Uterus (tissue), 4 donors: ENCODE measurements at places on chromosomes 13 and 19.

DNA sequence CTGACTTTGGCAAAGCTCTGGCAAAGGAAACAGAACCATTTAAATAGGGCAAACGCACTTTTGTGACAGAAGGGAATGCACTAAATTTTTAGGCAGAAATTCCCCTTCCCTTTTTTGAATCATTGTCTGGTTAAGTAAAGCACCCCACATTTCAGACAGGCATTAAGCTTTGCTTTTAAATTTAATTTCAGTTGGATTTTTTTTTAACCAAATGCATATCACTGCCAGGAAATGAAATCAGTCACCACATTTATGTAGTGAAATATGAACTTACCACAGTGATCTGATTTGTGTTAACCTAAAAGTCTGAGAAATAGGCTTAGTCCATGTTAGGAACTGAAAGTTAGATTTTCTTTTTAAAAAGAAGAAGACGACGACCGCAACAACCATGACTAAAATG, 10.8 kb downstream of the GPR183 start:
- no peak overlapping the region for H3K27ac ChIP-seq
- H3K4me3 ChIP-seq = no peak overlapping the region
- H3K4me1 ChIP-seq = no peaks in the 10 kb centered on the region
- DNase-seq = no peak

GRCh38 chr19:5333581-5334365, 6.8 kb downstream of the PTPRS start:
- no peak overlapping the region for H3K27ac ChIP-seq
- no peak overlapping the region for H3K4me3 ChIP-seq

DNA sequence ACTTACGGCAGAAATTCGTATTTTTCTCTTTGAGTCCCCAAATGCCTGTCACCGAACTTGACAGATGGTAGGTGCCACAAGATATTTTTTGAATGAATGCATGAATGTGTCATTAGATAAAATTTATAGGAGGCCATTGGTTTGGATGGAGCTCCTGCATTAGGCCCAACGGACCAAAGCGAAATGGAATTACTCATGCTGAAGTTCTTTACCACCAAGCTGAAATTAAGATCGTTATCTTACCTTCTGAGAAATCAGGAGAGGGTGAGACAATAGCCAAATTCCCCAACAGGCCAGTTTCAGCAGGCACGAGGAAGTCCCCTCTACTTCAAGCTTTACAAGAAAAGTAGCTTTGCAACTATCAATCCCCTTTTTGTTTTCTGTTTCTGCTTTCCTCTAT, 452.5 kb upstream of the ARGLU1 start:
- no peak overlapping the region for H3K4me3 ChIP-seq
- H3K27ac ChIP-seq = no peak overlapping the region
- no peak for DNase-seq
- H3K36me3 ChIP-seq = no peaks in the 10 kb centered on the region
- H3K4me1 ChIP-seq = no peaks in the 10 kb centered on the region

GRCh38 chr19:10892256-10892655, 20.9 kb downstream of the CARM1 start:
- DNase-seq = no peak
- H3K36me3 ChIP-seq = no peaks in the 10 kb centered on the region
- no peak overlapping the region for H3K4me3 ChIP-seq

DNA sequence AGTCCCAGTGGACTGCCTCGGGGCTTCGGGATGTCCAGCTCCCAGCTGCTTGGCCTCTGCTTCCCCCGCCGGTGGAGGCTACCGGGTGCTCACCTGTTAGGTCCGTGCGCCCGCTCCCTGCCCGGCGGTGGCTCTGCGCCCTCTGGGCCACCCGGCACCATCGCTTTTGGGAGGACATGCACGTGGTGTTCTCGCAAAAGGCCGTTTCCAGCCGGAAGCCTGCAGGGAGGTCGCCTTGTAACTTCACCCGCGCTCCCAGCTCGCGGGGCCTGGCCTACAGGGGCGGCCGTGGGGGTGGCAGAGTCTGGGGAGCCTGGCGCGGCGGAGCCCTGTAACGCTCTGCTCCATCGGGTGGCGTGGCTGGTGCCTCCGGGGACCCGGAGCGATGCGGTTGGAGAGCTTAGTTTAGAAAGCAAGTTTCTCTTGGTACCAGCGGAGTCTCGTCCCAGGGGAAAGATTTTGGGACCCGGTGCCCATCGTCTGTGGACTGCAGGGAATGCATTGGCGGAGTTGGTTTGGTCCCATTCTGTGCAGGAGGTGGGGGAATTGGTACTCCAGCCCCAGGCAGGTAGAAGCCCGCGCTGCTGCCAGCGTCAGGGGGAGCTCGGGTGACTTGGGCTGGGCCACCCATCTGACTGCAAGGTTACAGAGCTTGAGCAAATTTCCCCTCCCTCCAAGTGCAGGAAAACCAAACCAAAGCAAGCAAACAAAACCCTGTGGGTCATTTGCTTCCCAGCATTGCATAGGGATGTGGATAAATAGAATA, 673 bp downstream of the SPATA13 start:
- H3K4me1 ChIP-seq = no peaks in the 10 kb centered on the region
- peak overlapping the region; percentile 75 for H3K27ac ChIP-seq
- no peaks in the 10 kb centered on the region for H3K36me3 ChIP-seq
- peak overlapping the region; percentile 95 for H3K4me3 ChIP-seq

DNA sequence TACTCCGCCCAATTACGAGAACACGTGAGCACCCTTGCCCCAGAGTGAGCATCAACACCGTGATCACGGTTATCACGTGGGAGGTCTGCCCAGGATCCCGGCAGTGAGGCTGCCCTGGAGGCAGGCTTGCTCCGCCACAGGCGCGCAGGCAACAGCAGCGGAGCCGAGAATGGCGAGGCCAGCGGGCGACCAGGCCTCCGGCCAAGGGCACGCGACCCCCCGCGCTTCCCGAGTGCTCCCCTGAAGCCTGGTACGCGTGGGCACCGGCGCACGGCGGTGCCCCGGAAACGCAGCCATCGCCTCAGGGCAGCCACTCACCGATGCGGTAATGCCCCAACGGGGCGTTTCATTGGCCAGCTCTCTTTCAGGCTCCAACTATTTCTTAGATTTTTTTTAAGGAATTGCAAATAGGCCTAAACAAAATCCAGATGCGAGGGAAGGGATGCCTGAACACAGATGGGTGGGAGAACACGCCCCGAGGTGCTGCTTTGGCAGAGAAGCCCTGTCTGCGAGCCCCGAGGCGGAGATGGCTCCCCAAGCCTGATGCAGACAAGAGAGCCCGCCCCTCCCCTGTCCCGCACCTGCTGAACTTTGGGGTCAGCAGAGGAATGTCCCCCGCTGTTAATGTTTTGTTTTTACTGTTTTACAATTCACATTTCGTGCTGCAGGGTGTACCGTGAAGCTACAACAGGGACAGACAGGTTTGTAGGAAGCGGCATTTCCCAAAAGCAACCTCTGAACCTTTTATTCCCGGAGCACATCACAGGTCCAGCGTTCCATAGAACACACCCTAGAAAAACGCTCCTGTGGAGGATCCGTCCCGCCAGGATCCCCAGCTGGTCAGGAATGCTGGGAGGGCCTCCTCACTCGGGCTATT, 132.7 kb downstream of the ZDHHC20 start:
- peak; percentile 19 for DNase-seq
- no peaks in the 10 kb centered on the region for H3K4me1 ChIP-seq
- no peaks in the 10 kb centered on the region for H3K36me3 ChIP-seq
- no peak overlapping the region for H3K27ac ChIP-seq

DNA sequence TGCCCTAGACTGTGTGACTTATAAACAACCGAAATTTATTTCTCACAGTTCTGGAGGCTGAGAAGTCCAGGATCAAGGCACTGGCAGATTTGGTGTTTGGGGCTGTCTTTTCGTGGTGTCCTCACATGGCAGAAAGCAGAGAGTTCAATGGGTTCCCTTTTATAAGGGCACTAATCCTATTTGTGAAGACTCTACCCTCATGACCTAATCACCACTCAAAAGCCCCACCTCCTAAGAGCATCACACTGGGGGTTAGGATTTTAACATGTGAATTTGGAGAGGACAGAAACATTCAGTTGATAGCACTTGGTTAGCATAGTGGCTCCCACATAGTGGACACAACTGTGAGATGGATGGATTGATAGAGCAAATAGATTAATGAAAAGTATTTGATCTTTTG, 21.5 kb upstream of the GPR18 start:
- no peaks in the 10 kb centered on the region for H3K27me3 ChIP-seq
- H3K4me3 ChIP-seq = no peak overlapping the region
- H3K27ac ChIP-seq = no peak overlapping the region
- DNase-seq = no peak
- no peaks in the 10 kb centered on the region for H3K4me1 ChIP-seq

GRCh38 chr13:98144027-98144741, 1.3 kb downstream of the FARP1 start:
- no peaks in the 10 kb centered on the region for H3K4me1 ChIP-seq
- no peaks in the 10 kb centered on the region for H3K27me3 ChIP-seq
- DNase-seq = peak; percentile 31
- peak overlapping the region; percentile 63 for H3K27ac ChIP-seq

DNA sequence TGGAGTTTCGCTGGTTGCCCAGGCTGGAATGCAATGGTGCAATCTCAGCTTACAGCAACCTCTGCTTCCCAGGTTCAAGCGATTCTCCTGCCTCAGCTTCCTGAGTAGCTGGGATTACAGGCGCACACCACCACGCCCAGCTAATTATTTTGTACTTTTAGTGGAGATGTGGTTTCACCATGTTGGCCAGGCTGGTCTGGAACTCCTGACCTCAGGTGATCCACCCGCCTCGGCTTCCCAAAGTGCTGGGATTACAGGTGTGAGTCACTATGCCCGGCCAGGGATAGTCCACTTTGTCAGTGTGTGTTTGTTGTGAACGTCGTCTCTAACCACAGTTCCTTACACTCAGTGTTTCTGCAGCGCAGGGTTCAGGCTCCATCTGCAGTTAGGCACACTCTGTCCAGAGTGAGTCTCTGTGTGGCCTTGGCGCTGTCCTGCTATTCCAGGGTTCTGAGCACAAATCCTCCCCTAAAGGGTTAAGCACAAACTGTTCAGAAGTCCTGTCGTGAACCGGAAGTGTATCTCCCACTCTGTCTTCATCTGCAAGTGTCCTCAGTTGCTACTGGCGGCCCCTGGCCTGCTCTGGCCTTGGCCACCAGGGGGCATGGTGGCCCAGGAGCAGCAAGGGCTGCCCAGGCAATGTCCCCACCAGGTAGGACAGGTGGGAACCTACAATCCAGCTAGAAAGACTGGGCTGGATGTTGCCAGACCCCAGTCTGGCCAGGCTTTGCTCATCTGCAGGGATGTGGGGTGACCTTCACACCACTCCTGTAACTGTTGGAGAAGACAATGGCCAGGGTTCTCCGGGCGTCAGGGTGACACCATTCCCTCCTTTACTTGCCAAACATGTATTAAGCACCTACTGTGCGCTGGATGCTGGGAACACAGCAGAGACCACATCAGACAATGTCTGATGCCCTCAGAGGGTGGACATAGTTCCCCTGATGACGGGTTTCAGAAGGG, 38.8 kb upstream of the GATAD2A start:
- peak; percentile 42 for DNase-seq
- H3K4me1 ChIP-seq = no peaks in the 10 kb centered on the region

DNA sequence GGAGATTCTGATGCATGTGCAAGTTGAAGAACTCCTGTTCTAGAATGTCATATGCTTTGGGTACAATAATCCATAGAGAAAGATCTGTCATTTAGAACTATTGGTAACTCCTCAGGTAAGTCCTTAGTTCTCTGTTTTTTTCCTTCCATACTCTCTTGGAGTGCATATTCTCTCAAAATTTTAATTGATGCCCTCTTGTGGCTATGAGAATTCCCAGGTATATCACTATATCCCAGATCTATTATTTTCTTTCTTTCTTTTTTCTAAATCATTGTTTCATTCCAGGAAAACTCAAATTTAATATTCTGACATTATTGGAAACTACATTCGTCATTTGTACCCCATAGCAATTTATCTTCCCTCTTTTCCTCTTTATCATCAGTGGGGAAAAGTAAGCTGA, 485.4 kb downstream of the KLF5 start:
- H3K27me3 ChIP-seq = no peaks in the 10 kb centered on the region
- no peak overlapping the region for H3K4me3 ChIP-seq
- no peak overlapping the region for H3K27ac ChIP-seq
- DNase-seq = no peak
- H3K36me3 ChIP-seq = no peaks in the 10 kb centered on the region

GRCh38 chr19:47723581-47723940, 10.3 kb downstream of the EHD2 start:
- no peaks in the 10 kb centered on the region for H3K27me3 ChIP-seq
- H3K4me3 ChIP-seq = peak overlapping the region; percentile 17

DNA sequence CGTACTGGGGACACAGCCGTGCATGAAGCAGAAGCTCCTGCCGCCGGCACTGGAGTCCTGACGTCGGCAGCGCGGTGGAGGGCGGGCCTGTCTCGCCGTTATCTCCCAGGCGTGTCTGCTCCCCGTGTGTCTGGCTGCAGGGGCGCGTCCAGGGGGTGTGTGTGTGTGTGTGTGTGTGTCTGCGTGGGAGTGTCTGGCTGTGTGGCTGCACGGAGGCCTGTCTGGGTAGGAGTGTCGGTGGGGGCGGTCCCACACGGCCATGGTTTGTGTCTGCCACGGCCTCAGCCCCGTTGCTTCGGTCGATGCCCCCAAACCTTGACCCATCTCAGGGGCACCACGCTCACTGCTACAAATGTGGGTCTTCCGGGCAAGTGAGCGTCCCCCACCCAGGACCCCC, 18.3 kb downstream of the ARID3A start:
- no peak overlapping the region for H3K4me3 ChIP-seq
- no peaks in the 10 kb centered on the region for H3K4me1 ChIP-seq
- H3K27me3 ChIP-seq = no peaks in the 10 kb centered on the region
- H3K36me3 ChIP-seq = no peaks in the 10 kb centered on the region

DNA sequence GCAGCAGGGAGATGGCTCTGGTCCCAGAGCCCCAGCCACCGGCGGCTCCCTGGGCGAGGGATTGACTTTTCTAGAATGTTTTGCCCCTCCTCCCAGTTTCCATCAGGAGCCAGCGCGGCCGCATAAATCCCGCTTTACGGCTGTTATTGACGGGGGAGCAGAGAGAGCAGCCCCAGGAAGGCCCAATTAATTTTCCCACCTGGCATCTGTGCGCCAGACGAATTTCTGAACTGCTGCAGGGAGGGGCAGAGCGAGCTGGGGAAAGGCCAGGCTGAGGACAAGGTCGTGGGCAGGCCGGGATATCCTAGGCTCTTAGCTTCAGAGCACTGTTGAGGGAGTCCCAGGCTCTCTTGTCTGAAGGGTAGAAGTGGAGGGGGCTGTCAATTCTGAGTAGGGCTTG, 24.7 kb downstream of the ZNRF4 start:
- DNase-seq = no peak
- no peaks in the 10 kb centered on the region for H3K36me3 ChIP-seq
- H3K4me3 ChIP-seq = no peak overlapping the region
- no peak overlapping the region for H3K27ac ChIP-seq
